ENCODE measurements at places on chromosomes 2 and 18.

GRCh38 chr2:178309541-178309940, 115.2 kb downstream of the OSBPL6 start:
- DNase-seq, result no peak

DNA sequence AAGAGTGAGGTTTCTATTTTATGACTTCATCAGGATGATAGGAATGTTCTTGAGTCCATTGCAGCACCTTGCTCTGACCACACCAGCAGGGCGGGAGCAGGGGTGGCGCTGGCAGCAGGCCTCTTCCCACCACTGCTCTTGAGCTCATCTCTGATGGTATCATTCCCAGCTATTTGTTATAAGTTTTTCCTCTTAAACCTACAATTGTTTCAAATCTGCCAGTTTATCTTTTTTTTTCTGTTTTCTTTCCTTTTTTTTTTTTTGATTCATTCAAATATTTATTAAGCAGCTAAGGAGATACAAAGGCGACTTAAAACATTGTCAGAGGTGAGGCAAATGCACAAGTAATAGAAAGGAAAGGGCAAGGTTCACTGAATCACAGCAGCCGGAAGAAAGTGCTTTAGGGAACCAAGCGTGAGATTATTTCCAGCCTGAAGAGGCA, 28.7 kb downstream of the NIFK start:
- no peak for DNase-seq

DNA sequence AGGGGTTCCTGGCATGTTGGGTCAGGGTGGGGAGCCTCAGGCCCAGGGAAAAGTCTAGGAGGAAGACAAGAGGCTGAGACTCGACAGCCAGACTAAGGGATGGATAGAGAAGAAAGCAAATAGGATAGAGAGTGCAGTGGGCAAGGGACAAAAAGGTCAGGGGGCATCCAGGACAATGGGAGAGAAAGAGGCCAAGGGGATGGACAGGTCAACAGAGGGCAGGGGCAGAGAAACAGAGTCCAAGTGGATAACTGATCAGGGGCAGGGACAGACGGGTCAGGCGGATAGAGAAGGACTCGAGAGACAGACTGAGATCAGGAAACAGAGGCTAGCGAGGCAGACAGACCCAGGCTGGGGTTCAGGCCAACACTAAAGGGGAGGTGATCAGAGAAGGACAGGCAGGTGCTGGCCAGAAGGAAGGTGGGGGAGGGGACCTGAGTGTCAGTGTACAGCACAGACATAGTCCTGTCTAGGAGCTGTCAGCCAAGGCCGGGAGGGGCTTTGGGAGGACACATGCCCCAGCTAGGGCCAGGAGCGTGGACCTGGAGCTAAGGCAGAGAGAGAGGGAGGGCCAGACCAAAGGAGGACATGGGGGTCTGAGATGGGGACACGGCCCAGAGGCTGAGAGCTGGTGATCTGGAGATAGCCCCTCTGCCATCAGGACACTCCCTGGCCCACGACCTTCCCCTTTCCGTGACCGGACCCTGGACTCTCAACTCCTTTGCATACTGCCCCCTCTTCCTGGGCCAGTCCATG, 12.2 kb downstream of the ASIC4 start:
- no peak for DNase-seq

- peak; percentile 72 for DNase-seq
Measured at GRCh38 chr2:203328760-203329540, 756 bp downstream of the ABI2 start.

- DNase-seq, result no peak
Measured at GRCh38 chr2:30267161-30267975, 36.0 kb downstream of the LBH start.

- no peak for DNase-seq
Measured at GRCh38 chr2:226551522-226552250, 247.9 kb downstream of the IRS1 start.
